ENCODE measurements at places on chromosomes 6 and 20.

DNA sequence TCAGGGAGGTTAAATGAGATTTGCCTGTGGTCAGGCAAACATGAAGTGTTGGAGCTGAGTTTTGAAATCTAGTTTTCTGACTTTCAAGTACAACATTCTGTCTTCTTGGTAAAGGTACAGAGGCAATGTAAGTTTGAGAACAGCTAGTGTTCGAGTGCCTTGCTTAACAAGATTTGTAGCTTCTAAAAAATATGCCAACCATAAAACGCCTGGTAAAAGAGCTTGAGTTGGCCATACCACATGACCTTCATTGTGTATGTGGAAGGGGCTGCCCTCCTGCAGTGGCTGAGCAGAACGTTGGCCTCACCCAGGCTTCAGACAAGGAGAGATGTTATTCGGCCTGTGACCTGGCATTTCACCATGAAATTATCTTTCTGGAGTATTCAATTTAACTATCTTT, 86.5 kb downstream of the MAP7 start:
- DNase-seq, result no peak

DNA sequence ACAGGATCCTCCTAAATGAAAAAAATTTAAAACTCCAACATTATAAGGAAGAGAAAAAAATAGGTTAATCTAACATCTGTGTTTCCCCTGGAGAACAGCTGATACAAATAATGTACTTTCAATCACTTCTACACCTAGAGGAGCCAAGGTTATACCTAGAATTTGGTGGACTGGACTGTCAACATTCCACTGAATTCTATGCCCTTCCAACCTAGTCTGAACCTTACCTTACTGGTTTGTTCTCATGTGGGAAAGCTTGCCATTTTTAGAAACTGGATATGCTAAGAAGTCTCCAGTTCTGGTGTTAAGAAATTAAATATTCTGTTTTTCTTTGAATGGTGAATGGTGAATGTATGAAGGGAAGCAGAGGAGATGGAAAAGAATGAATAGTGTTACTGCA, 162.4 kb downstream of the DST start:
- DNase-seq, result no peak

- DNase-seq, result no peak
Measured at GRCh38 chr20:15818651-15819071, 754.6 kb downstream of the KIF16B start.

DNA sequence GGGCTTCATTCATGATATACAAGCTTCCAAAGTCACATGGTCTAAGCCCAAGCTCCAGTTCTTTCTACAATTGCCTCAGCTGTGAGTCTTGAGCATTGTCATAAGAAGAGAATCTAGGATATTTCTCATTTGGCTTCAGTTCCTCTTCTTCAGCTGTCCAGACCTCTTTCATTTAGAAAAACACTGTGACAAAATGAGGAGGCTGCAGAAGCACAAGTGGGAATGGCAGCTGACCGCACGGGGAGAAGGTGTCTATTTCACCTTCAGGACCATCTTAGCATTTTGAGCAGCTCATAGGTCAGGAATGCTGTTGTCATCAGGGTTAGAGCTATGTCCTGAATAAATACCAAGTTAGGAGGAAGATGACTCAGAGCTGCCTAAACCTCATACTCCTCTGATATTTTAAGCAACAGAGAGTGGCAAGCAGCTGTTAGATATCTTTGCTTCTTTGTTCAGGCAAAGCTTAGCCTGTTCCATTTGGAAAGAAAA, 390.1 kb upstream of the CITED2 start:
- no peak for DNase-seq

GRCh38 chr6:26493258-26493657, 6.8 kb upstream of the BTN1A1 start:
- no peak for DNase-seq

- DNase-seq, result no peak
Measured at GRCh38 chr6:169859401-169859977, 108.1 kb downstream of the ERMARD start.

DNA sequence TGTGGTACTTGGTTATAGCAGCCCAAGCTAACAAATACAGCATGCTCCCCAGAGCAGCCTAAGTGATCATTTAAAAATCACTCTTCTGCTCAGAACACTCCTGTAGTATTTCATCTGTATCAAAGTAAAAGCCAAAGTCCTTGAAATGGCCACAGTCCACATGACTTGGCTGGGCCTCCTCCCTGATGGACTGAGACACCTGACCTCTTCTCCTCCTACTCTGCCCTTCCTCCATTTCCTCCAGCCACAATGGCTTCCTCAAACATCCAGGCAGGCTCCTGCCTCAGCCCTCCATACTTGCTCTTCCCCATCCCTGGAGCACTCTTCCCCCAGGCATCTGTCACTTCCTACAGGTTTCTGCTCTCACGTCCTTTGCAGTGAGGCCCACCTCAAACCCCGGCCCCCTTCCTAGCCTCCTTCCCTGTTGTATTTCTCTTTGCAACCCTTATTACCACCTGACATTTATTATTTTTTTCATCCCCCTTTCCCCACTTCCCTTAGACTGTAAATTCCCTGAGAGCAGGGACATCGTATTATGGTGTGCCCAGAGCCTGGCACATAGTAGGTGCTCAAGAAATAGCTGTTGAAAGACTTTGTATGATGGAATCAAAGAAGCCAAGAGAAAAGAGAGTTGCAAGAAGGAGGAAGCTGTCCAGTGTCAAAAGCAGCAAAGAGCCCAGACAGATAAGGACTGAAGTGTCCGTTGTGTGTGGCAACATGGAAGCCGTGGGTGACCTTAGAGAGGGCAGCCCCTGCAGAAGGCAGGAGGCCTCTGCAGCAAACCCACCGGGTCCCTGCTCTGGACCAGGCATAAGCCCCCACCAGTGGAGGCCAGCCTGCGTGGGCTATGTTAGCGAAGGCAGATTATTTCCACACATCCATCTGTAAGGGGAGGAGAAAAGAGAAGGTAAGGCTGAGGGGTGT, 87.5 kb downstream of the TRERF1 start:
- DNase-seq, result no peak

DNA sequence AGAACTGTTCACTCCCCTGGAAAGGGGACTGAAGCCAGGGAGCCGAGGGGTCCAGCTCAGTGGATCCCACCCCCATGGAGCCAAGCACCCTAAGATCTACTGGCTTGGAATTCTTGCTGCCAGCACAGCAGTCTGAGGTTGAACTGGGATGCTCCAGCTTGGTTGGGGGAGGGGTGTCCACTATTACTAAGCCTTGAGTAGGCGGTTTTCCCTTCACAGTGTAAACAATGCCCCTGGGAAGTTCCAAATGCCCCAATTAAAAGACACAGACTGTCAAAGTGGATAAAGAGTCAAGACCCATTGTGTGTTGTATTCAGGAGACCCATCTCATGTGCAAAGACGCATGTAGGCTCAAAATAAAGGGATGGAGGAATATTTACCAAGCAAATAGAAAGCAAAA, 150.2 kb downstream of the LPA start:
- no peak for DNase-seq

GRCh38 chr20:19749618-19750071, 8.4 kb upstream of the RIN2 start:
- no peak for DNase-seq

DNA sequence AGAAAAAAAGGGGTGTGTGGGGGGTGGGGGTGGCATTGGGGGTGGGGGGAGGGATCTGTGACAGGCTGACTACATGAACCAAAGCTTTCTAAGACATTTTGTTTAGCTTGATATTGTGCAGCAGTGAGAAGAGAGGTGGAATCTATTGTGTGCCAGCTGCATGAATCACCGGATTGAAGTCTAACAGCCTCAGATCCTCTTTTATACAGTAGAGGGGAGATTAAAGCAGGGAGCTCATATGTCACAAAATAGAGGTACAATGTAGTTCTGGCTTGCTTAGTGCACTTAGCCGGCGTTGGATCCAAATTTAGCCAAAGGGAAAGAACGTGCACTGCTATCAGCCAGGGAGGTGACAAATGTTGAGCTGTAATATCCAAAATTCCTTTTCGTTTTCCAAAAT, 404.2 kb upstream of the CITED2 start:
- no peak for DNase-seq

DNA sequence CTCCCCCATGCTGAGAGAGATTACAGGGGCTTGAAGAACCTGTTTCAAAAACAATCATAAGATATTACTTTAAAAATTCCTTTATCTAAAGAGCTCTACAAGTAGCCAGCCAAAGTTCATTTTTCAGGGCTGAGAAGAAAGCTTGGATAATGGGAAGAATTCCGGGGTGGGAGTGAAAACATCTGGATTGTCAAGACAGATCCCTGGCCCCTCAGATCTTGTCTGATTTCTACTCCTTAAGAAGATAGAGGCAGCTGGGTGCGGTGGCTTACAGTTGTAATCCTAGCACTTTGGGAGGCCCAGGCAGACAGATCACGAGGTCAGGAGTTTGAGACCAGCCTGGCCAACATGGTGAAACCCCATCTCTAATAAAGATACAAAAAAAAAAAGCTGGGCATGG, 24.8 kb downstream of the TRMT6 start:
- no peak for DNase-seq

DNA sequence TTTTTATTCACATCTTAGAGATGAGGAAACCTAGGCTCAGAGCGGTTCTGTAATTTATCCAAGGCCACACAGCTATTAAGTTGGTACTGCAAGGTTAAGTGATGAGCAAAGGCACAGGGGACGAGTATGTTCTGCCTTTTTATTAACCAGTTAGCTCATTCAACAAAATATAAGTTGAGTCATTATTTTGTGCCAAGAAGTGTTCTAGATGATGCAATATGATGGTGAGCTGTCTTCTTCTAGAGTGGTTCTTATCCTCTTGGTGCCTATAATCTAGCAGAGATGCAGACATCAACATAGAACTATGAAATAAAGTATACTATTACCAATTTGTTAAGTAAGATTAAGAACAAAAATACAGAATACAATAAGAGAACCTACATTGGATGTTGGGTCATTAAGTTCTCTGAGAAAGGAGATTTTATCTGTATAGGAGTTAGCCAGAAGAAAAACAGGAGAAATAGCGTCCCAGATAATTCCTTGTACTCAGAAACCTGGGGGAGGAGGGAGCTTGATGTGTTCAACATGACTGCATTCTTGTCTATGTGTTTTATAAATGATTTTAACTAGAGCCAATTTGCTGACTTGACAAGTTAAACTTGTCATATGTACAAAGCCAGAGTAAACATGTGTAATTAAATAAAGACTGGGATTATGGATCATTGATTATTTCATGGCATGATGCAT, 122.3 kb downstream of the TBXT start:
- no peak for DNase-seq

DNA sequence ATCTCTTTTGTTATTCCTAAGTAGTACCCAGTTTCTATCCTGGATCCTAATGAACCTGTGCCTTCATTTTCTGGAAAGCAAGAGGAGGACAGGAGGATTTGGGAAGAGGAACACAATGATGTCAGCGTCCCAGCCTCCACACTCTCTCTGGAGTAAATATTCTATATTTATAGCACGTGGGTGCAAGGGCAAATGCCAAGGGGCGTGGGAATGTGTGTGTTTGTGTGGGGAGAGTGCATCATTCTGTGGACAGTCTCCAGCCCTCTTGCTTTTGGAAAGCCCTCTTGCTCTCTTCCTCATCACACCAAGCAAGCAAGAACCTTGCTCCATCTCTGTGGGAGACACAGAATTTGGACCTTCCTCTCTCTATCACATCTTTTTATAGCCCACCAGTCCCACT, 103.2 kb upstream of the EMILIN3 start:
- DNase-seq, result no peak

- DNase-seq, result no peak
Measured at GRCh38 chr20:14712302-14712739, 374.9 kb upstream of the FLRT3 start.

DNA sequence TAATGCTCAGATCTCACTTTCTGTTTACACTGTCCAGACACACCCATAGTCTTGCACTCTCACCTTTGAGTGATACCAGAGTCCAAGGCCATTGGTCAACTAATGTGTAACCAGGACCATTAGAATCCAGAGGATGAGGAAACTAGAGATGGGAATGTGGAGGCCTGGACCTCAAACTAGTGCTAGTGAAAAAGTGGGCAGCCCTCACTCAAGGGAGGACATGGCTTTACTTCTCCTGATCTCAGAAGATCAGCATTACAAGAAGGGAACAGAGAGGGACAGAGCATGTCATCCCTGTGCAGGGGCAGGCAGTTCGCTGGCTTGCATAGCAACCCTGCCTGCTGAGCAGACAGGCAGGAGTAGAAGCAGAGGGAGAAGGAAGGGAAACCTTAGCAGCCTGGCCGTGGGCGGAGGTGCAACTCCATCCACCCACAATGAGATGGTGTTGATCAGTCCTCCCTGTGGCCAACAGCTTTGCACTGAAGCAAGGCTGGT, 22.6 kb upstream of the XRN2 start:
- no peak for DNase-seq

- DNase-seq, result no peak
Measured at GRCh38 chr6:12246900-12247299, 43.3 kb upstream of the EDN1 start.

DNA sequence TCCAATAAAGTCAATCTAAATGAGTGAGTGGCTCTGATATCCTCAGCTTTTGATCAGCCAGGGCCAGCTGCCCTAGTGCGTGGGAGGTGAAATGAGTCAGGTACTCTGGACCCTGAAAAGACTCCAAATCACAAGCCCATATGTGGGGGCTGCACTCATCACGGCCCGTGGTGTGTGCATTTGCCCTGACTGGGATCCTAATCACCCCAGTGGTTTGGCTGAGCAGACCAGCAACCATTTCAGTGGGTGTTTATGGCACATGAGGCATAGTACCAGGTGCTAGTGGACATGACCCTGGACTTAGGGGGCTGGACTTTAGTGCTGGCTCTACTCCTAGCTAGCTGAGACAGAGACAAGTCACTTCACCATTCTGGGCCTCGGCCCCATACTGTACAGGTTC, 39.4 kb downstream of the SCML4 start:
- no peak for DNase-seq

- no peak for DNase-seq
Measured at GRCh38 chr6:39090036-39090435, 24.9 kb downstream of the SAYSD1 start.

GRCh38 chr6:135703621-135704020, 147.9 kb upstream of the PDE7B start:
- DNase-seq, result no peak

DNA sequence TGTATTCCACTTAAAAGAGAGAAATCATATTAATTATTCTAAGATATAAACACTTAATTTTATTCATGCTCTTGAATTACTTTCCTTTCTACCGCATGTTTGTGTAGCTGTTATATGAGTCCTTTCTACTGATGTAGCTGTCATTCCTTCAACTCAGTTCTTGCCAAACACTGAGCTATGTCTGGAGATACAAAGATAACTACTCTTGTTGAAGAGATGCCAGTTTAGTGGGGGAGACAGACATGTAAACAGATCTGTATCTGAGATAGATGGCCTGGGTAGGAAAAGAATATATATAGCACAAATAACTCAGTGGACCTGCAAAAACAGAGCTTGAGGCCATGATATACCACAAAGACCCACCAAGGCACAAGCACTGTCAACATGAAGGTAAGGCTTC, 157.3 kb downstream of the BTBD9 start:
- no peak for DNase-seq

DNA sequence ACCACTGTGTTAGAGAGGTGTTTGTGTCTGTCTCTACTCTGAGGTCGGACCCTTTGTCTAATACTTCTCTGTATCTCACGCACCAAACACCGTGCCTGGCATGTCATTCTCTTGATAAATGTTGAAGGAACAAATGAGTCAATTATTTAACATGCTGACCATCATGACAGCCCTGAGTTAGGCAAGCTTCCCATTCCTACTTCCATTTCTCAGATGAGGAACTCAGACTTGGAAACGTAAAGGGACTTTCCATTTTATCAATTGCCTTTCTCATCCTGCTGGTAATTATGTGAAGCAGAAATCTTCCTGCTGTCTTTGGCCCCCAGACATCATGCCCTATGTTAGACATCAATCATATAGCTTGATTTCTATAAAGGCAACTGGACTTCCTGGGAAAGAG, 227.0 kb upstream of the ECI2 start:
- no peak for DNase-seq
